CD8-positive, alpha-beta memory T cell (primary cell): ENCODE measurements at places on chromosomes 13 and 19.

- DNase-seq = no peak
These were observed 26.3 kb upstream of the GJB6 start for GRCh38 chr13:20258208-20258962.

GRCh38 chr13:80359778-80360452 lies 19.0 kb upstream of the SPRY2 start:
- no peak for DNase-seq

DNA sequence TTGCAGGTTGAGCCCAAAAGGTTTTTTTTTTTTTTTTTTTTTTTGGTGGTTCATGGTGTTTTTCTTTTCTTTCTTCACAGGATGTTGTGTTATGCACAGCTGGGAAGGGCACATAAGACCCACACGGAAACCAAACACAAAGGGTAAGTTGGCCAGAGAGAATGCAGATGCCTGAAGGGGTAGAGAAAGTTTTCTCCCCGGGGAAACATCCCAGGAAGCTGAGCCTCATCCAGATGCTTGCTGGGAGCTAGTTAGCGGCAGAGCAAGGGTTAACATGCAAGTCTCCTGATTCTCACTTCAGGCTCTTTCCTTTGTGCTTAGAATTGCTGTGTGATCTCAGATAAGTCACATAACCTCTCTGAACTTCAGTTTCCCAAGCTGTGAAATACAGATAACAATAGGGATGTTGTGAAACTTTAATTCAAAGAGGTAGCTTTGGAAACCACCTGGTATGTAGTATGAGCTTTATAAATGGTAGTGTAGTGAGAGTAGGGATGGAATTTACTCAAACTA lies 3.1 kb downstream of the ADGRE1 start:
- DNase-seq = peak; percentile 24

DNA sequence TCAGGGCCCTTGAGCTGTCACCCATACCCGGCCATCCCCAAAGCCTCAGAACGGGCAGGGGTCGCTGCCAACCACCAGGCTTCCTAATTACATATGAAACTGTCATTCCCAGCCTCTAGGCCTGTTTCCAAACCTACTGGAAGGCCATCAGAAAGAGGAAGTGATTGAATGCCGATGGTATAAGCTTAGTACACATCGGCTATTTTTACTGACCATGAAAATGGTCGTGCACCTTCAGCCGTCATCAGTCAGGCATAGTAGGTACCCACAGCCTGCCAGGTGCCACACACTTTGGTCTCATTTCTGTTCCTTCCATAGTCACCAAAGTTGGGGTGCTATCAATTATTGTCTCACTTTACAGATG lies 10.2 kb downstream of the KRI1 start:
- no peak for DNase-seq

DNA sequence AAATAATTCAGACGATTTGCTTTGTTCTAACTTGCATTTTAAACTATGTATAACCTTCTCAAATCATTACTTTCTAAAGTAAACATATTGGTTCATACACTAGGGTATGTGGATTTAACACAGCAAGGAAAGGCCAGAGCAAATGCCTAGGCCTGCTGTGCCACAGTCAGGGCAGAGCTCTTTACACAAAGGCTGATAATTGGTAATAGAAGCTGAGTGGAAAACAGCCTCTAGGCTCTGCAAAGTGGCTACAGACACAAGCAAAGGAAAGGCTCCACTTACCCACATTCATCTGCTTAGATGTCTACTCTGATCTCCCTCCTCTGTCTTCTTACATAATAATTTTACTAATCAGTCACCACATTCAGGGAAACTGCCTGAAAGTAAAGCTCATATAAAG lies 382.9 kb downstream of the OLFM4 start:
- no peak for DNase-seq

GRCh38 chr13:111900390-111901131 lies 166.4 kb upstream of the SOX1 start:
- no peak for DNase-seq

DNA sequence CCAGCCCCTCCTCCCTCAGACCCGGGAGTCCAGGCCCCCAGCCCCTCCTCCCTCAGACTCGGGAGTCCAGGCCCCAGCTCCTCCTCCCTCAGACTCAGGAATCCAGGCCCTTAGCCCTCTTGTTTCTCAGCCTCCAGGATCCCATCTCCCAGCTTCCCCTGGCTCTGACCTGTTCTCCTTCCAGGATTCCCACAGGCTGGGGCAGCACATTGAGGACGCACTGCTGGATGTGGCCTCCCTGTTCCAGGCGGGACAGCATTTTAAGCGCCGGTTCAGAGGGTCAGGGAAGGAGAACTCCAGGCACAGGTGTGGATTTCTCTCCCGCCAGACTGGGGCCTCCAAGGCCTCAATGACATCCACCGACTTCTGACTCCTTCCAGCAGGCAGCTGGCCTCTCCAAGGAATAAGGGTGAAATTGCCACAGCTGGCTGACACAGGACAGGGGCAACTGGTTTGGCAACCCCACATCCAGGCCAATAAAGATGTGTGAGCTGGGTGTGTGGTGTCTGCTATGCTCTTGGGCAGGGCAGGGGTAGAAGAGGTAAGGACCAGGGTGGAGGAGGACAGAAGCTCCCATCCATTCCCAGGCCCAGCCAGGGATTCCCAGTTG lies 22.4 kb downstream of the CPT1C start:
- DNase-seq = no peak

DNA sequence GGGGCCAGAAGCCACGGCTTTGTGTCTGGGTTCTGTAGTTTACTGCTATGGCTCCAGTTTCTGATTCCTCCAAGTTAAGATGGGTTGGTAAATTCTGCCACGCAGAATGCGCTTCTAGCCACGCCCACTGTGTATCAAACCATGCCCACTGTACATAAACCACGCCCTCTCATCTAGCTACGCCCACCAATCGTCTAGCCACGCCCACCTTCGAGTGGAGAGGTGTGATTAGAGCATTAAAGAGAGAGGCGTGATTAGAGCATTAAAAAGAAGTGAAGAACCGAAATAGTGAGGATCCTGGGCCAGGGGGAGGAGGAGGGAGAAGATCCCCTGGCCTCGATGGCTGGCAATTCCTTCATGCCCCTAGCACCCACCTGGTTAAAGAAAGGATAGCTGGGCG lies 43.7 kb upstream of the ADGRE5 start:
- peak; percentile 31 for DNase-seq
